ENCODE measurements at places on chromosomes 12 and 14. TPM values are rescaled to one million over a fixed set of nuclear protein-coding genes. Genes with fewer than 3 reads are reported as not detected.

The CD27 gene
- not detected for total RNA-seq

The POTEM gene
- not detected for total RNA-seq

The AP1G2 gene
- 56.2 TPM for total RNA-seq

DNA sequence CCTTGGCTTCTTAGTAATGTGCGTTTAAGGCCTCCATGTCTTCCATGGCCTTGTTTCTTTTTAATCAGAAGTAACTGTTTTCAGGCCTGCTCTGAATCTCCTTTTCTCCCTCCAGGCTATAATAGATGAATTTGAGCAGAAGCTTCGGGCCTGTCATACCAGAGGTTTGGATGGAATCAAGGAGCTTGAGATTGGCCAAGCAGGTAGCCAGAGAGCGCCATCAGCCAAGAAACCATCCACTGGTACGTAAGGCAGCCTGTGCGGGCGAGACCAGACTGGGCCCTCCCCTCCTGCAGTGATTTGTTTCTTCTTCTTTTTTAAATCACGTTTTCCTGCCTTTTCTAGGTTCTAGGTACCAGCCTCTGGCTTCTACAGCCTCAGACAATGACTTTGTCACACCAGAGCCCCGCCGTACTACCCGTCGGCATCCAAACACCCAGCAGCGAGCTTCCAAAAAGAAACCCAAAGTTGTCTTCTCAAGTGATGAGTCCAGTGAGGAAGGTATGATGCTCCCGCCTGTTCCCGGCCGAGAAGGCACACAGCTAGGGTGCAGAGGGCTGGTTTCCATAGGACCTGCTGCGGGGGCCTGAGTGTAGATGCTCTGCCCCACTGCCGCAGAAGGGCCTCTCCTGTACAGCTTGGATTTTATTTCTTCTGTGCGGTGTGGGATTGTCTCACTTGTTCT, 3.6 kb upstream of the GAPDH start:
- no peak for DNase-seq

GRCh38 chr14:71130491-71131179, 223.4 kb downstream of the PCNX1 start:
- no peak for DNase-seq

DNA sequence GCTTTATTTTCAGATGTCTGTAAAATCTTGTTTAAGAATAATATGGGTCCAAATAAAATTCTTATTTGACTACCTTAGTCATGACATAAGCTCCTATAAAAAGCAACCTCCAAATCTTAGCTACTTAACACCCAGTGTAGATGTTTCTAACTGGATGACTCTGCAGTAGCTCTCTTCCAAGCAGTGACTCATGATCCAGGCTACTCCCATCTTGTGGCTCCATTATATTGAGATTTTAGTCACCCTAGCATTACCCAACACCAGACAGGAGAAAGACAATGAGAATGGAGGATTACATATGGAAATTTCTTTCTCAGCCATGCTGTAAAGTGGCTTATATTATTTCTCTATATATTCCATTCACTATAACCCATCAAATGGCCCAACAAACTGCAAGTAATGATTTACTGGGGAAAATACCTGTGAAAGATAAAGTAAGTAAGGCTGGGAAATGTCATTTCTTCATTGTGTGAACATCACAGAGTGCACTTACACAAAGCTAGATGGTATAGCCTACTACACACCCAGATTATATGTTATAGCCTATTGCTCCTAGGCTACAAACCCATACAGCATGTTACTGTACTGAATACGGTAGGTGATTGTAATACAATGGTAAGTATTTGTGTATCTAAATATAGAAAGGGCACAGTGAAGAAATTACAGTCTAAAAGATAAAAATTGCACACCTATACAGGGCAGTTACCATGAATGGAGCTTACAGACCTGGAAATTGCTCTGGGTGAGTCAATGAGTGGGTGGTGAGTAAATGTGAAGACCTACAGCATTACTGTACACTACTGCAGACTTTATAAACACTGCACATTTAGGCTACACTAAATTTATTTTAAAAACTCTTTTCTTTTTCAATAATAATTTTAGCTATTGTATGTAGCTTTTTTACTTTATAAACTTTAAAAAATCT, 163.2 kb downstream of the DYRK2 start:
- DNase-seq: no peak

DNA sequence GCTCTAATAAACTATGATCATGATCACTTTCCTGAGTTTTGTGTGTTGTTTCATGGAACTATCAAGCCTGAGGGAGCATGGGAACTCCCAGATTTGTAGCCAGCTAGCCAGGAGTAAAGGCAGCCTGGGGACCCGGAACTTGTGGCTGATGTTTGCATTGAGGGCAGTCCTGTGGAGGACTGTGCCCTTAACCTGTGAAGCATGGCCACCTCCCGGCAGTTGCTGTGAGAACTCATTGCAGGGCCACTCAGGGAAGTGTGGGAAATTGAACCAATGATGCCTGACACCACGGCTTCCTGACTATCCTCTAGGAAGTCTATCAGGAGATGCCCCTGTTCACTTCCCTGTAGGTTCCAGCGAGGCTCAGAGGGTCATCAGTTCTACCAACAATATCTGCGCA, 250.6 kb downstream of the DAD1 start:
- no peak for DNase-seq

DNA sequence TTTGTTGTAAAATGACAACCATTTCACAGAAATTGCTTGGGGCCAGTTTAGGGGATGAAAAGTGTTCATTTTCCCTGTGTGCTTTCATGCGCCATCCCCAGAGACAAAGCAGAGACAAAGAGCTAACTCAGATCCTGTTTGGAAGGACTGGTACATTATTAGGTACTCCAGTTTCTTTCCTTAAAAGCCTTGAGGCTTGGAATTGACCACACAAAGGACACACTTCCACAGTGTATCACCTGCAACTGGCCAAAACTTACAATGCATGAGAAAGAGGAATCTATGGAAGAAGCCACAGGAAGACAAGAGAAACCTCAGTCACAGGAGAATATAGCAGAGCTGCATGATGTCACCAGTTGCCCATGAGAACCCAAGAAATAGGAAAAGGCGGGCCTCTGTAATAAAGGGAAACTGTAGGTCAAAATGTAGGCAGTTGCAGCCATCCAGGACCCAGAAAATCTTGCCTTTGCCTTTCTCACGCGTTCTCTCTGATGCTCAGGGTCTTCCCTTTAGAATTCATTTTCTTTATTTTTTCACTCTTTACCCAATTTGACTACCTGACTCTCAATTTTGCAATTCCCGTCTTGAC, 339.0 kb downstream of the RMST start:
- no peak for DNase-seq
